Left ventricle myocardium inferior (tissue), 1 donor: ENCODE measurements at places on chromosomes 7 and 10. TPM values are rescaled to one million over a fixed set of nuclear protein-coding genes. Genes with fewer than 3 reads are reported as not detected.

- no peak for DNase-seq
Observed at GRCh38 chr10:85124603-85125051, 796.2 kb downstream of the CCSER2 start.

DNA sequence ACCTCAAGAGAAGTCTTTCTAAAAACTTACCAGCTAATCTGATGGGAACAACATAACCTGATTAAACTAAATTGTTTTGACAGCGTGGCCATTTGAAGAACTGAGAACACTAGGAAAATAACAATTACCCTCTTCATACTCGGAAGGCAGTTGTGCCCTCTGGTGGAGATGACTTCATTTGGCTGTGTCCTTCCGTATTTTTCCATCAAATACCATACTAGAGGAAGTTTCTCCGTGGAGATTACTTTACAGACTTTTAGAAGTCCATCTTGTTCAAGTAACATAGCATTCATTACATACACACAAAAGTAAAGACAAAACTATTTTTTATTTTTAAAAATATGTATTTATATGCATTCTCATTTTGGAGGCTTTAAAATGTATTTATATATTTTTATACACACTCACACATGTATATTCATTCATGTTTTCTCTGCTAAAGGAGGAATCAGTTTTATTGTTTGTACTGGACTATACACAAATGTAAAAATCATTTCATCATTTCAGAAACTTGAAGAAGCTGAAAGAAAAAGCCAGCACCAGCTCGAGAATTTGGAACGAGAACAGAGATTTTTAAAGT lies 25.2 kb downstream of the SMNDC1 start:
- DNase-seq, result no peak

DNA sequence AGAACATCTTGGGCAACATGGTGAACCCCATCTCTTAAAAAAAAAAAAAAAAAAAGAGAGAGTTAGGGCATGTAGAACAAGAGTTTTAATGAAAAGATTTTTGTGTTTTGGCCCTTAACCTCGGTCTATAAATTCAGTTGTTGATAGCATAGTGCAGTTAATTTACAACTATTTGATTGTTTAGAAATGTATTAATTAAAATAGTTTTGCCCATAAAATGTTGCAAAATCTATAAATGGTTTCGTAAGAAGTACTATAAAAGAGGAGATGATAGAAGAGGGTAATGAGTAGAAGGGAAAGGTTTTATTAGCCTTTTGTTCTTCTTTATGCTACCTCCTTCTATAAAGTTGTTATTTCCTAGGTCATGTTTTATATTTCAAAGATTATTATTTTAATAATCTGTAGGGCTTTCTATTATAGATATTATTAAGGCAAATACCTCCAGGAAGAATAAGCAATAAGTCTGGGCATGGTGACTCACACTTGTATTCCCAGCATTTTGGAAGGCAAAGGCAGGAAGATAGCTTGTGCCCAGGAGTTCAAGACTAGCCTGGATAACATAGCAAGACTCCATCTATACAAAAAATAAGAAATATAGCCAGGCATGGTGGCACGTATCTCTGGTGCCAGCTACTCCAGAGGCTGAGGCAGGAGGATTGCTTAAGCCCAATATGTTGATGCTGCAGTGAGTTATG lies 73.3 kb downstream of the MCU start:
- DNase-seq, result no peak

DNA sequence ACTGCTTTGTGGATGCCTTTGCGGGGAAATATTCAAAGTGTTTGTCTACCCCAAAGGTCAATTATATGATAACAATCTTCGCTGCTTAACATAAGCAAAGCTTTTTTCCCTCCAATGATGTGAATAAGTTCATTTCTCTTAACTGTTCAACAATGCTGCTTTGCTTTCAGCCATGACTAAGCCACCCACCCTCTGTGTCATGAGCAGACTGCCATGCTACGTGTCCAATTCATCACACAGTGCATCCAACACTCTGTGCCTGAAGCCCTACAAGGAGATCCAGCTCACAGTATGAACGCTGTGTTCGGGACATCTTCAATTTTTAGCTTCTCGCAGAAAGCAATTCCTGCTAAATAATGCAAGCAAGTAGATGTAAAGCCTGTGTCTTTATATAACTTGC lies 5.7 kb upstream of the TAS2R40 start:
- DNase-seq, result no peak

DNA sequence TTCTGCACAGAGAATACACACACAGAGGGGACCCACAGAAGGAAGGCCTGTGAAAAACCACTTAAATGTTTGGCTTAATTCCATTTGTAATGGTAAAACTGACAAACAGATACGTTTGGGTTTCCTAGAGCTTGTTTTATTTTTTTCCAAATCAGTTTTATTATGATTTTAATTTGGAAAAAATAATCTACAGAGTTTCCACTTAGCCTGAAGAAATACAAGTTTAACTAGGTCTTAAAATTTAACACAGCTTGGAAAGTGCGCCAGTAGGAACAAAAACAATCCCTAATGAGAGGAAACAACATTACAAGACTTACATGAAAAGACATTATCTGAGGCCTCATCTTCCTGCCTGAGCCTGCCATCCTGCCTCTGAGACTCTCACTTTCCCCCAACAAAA lies 58.5 kb upstream of the CARD11 start:
- no peak for DNase-seq

DNA sequence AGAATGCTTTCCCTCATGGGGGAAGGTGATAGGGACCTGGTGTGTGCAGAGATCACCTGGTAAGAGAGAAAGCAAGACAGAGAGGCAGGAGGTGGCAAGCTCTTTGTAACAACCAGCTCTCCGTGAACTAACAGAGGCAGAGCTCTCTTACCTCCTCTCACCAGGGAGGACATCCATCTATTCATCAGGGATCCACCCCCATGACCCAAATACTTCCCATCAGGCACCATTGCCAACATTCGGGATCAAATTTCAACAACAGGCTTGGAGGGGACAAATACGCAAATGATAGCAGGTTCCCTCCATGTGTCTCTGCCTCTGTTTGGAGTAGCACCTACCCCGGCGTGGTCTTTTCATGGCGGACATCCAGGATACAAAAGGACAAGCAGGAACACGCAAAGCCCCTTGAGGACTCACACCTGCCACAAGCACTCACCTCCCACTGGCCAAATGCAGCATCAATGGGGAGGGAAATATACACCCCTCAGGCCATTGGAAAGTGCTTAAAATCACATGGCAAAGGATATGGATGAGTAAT lies 431.2 kb upstream of the AUTS2 start:
- no peak for DNase-seq

- DNase-seq, result no peak
Observed at GRCh38 chr10:126094537-126094936, 198.2 kb downstream of the FANK1 start.

DNA sequence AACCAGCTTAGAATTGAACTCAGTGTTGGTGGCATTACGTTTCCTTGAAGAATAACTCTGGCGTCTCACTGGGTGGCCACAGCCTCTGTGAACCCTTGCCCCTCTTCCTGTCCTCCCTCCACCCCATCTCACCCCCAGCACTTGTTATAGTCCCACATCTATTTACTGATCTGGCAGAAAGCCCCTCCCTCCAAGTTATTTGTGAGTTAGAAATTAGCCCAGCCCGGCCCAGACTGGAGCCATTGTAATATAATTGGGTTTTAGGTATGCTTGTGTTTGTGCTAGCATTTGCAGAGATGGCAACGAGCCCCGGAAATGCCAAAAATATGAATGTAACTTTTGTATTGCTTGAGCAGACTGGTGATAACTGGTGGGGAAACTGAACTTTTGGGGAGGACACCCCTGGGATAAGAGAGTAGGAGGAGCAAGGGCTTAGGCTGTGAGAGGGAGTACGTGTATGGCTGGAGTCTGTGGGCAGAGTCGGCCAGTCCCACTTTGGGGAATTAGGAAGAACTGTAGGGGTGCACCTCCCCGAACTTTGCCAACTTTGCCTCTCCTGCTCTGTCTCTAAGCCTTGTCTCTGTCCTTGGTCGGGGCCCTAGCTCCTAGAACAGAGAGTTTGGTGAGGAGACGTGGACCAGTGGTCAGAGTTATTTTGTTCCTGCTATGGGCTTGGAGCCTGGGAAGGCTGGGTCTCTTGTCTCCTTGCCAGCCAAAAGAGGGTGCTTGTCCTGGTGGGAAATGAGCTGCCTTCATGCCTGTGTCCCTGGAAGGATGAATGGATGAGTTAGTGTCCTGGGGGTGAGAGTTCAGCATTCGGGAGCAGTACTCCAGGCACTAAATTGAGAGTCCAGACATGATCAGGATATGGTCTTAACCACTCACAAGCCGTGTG lies 19.3 kb upstream of the TRIM8 start:
- DNase-seq, result peak; percentile 5

- DNase-seq, result no peak
Observed at GRCh38 chr7:47301657-47302295, 280.1 kb downstream of the TNS3 start.

DNA sequence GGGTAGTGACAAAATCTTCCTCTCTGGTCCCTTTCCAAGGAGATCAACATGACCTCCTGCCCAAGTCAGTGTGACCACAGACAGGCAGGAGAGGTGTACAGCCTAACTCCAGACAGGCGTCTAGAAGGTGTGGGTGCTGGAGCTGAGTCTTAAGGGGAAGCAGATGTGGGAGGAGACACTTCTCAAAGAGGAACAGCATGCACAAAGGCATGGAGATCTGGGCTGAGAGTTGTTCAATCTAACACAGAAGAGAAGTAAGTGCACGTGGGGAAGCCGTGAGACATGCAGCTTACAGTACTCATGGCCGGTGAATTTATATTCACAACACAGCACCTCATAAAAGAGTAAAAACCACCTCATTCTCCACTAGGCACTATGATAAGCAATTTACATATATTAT lies 23.8 kb upstream of the GSDME start:
- no peak for DNase-seq

DNA sequence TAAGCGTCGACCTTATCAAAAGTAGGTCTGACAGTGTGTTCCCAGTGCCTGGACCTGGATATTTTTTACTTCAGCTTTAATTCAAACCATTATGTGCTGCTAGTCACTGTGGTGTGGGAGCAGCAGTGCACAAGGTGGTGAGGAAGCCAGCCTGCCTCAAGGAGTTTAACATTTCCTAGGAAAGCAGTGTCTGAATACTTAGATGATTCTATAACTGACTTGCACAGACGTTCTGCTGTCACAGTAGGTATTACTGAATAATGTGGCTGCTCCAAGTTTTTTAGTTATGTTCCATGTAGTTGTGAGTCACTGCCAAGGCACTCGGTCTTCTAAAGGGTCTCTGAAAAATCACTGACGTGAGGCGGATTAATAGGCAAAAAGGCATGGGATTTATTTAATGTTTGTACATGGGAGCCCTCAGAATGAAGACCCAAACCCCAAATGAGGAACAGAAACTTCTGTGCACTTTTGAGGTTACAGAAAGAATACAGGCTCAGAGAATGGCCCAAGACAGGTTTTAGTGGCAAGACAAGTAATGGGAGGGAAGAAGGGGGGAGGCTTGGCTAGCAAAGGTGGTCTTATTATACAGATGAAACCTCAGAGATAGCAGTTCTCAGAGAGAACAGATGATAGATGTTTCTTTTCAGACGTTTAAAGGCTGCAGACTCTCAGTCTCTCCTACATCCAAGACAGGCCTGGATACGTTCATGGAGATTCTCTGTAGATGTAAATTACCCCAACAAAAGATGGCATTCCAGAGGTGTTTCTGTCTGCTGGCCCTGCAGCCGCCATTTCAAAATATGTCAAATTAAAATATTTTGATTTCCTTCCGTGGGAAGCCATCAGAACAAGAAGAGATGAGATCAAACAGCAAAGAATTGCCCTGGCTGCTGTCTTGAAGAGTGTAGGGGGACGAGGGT lies 209.3 kb downstream of the SDK1 start:
- no peak for DNase-seq

DNA sequence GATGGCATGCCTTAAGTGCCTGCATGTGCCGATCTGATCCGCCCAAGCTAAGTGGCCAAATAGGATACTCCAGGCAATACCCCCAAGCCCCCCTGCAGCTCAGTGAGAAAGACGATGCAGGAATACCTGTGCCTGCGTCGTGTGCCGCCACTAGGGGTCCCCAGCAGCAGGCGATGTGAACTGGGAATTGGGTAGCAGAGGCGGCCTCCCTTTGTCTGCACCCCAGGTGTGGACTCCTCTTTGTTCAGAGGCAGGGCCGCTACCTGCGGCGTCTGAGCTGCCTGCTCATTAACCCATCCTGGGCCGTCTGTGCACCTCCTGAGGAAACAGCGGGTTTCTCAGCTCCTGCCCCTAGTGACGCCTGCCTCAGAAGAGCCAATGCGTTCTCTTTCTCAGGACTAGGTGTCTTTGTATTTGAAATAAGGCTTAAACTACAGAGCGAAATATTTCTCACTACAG lies 4.8 kb upstream of the CHN2 start:
- peak; percentile 50 for DNase-seq

DNA sequence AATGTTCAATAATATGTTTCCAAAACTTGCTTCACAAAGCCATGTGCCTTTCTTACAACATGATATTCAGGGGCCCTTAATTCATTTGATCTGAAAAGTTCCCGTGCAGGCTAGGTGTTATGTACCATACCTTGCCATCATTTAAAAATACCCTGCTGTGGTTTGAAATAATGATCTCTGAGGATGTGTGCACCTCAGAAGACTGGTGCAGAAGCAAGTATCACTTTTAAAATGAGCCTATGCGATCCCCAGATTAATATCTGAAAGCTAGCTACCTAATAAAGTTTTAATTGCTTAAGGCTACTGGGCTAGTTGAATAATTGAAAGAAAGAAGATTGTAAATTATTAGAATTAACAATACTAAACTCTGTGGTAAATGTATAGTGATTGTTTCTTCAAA lies 262.4 kb downstream of the CDK14 start:
- no peak for DNase-seq

GRCh38 chr10:98619446-98619845 lies 172.7 kb upstream of the HPS1 start:
- DNase-seq, result no peak

DNA sequence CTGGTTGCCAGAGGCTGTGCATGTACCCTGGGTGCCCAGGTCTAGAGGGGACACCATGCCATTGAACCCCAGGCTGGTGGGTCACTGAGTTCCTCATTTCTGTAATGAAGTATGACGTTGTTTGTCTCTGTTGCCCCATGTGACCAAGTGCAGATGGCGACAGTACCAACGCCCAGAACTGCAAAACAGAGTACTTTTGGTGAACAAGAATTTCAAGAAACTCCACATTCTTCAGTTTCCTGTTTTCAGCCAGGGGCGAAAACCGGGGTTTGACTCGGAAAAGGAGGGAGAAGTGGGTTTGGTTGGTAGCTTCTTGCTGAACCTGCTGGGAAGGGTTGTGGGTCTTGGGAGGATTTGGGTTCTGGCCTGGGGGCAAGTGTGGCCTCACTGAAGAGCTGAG lies 18.2 kb downstream of the CYP17A1 start:
- no peak for DNase-seq

GRCh38 chr7:37524797-37525196 lies 76.1 kb upstream of the ELMO1 start:
- DNase-seq, result no peak

The NXPH1 gene
- total RNA-seq, result not detected

The VGF gene
- total RNA-seq, result not detected

The SORBS1 gene
- 896 TPM for total RNA-seq

The CDK14 gene
- 18.7 TPM for total RNA-seq

The ITIH5 gene
- 10.8 TPM for total RNA-seq

The SDK1 gene
- 1.3 TPM for total RNA-seq

The HTR5A gene
- not detected for total RNA-seq

The ST7 gene
- 28.5 TPM for total RNA-seq

The NRG3 gene
- total RNA-seq, result 0.11 TPM

The CFAP69 gene
- total RNA-seq, result 3.8 TPM
